ENCODE measurements at places on chromosomes 11 and 22.

DNA sequence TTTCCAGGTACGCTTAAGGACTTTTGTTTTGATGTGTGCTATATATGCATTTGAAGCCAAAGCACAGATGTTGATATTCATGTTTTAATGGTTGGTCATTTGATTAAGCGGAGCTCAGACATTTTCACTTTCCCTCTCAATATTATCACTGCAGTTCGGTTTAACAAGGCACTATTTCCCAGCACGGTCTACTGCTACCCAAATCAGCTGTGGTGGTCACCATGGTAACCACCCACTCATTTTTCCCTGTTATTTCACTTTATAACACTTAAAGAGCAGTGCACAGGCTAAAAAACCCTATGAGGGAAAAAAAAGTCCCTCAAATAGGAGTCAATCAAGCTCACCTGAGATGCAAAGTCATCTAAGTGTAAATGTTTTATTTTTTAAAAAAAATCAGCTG is 439.6 kb upstream of the CCDC90B start:
- DNase-seq = no peak

- DNase-seq = no peak
Measured at GRCh38 chr11:128848815-128849455, 18.2 kb downstream of the KCNJ1 start.

GRCh38 chr11:71977743-71978418 is 20.8 kb upstream of the IL18BP start:
- no peak for DNase-seq

DNA sequence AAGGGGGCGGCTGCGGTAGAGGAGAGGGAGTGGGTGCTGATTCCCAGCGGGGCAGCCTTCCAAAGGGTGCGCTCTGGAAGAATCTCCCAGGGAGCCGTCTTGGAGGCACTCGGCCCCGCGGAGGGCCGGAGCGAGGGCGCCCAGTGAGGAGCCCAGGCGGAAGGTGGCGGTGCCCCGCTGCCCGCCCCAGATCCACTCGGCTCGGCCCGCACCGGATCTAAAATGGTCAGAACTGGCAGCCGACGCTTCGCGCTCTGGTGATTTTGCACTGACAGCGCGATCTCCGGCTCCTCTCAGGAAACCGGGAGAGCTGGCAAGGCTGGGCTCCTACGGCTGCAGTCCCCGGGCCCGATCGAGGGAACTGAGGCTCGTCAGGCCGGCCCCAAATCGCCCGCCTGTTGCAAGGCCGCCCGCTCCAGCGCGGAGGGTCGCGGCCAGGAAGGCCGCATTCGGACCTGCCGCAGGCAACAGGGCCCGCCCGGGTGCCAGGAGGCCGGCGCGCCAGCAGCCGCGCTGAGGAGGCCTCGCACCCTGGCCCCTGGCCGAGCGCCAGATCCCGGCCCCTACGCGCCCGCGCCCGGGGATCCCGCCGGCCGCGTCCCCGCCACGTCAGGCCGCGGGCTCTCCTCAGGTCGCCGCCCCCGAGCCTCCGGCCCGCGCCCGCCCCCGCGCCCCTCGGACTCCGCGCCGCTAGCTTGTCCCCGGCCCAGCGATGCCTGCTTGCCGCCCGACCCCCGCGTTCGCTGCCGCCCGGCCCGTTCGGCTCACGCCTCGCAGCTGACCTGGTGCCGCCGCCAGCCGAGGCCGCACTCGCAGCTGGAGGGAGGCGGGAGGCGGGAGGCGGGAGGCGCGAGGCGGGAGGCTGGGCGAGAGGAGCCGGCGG is at the start of gene KLHL22:
TSS of gene KLHL22 (minus strand) at position 818 of the 883 bp plus-strand sequence. CDS start 6,584 bp downstream, outside the sequence.
- no peak for DNase-seq

GRCh38 chr11:9172389-9172788 is 81.0 kb upstream of the SCUBE2 start:
- no peak for DNase-seq

DNA sequence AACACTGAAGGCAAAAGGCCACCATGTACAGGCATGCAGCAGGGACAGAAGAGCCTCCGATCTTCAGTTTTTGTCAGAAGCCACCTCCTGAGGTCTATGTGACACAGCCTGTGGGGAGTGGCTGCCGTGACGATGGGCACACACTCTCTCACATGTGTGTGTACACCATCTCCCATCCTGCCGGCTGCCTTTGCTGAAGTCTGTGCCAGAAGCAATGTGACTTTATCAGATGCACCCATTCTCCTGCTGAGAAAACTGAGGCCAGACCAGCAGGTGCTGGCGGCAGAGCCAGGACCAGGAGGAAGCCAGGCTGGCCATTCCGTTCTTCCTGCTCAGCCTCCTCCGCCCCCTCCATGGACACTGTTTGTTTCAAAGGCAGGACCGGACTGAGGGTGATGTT is 16.7 kb downstream of the SHANK2 start:
- no peak for DNase-seq

DNA sequence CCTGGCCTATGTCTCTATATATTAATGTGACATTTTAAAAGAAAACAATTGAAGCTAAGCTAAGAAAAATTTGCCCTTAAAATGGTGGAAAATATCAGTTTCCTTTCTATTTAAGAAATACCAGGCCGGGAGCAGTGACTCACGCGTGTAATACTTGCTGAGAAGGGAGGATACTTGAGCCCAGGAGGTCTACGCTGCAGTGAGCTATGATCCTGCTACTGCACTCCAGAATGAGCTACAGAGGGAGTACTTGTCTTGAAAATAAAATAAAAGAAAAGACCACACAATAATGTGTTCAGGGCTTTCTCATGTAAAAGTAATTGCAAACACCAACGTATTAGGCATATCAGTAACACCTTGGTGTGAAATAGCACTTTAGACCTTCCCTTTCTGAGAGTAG is 1.4 kb upstream of the PRSS23 start:
- no peak for DNase-seq

Data from thoracic aorta (tissue), 2 donors.